AG04450 (cell line): ENCODE measurements at places on chromosomes 12 and 14. TPM values are rescaled to one million over a fixed set of nuclear protein-coding genes. Genes with fewer than 3 reads are reported as not detected.

Gene PRB3
- not detected in 2 replicates for polyA plus RNA-seq

Gene MYF5
- polyA plus RNA-seq = not detected in 2 replicates

Gene TCL1B
- not detected in 2 replicates for polyA plus RNA-seq

Gene C14orf39
- polyA plus RNA-seq = 0.16 and 0.22 TPM in 2 replicates

Gene CRIP1
- polyA plus RNA-seq = 0.74 and 0.86 TPM in 2 replicates

Gene ADAM21
- polyA plus RNA-seq = 0.12 and 0.26 TPM in 2 replicates

Gene P2RX7
- 0.48 and 0.50 TPM in 2 replicates for polyA plus RNA-seq

GRCh38 chr12:6084969-6085450 is 39.5 kb downstream of the VWF start:
- no peak for DNase-seq

DNA sequence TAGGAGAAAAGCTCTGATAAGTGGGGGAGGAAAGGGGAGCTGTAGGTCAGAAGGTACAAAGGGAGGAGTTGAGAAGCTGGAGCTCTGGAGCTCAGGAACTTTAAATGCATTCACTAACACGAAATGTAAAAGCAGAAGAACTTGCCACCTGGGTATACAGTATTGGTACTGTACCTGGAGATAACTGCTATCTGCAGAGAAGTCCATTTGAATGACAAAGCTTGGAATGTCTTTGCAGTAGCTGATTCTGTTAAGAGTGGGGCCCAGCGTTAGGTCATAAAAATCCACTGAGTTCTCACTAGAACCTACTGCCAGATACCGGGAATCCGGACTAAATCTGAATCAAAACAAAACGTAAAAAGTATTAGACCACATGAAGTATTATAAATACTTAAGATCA is 55.6 kb downstream of the ZC3H14 start:
- no peak for DNase-seq

DNA sequence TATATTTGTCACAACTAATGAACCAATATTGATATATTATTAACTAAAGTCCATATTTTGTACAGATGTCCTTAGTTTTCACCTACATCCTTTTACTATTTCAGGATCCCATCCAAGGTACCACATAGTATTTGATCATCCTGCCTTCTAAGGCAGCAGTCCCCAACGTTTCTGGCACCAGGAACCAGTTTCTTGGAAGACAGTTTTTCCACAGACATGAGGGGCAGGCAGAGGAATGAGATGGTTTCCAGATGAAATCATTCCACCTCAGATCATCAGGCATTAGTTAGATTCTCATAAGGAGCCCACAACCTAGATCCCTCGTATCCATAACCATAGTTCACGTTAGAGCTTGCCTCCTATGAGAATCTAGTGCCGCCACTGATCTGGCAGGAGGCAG is 82.8 kb upstream of the BCL2L14 start:
- no peak for DNase-seq

DNA sequence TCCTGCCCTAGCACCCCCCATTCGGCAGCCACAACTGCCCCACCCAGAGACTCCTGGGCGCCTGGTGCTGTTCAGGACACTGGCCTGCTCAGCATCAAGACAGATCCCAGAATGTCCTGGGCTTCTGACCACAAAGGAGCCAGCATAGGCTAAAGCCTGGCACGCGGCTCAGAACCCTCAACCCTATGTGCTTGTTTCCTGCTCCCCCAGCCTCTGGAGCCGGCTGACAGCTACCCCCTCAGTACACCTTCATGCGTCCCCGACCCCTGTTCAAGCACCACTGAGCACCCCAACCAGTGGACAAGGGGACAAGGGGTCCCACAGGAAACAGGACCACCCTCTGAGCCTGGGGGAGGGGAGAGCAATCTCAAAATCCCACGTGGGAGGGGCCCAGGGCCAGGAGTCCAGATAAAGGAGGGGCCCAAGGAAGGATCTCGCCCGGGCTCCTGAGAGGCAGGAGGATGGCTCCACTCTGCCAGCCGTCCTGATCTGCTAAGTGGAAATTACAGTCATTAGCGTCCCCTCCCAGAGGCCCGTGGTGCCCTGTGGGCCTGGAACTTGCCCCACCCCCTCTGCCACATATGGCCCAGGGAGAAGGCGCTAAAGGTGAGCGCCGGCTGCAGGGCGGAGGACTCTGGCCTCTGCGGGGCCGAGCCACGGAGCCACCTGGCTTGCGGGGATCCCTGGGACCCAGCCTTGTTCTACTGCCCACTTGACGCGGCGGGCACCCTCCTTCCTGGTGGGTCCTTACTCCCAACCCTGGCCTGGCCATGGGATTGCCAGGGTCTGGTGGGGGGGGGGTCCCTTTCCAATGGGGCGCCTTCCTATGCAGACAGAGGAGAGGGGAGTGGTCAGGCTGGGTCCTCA is 27.2 kb upstream of the GPR132 start:
- DNase-seq = no peak

GRCh38 chr12:84201976-84202375 is 710.6 kb downstream of the SLC6A15 start:
- DNase-seq = no peak

- DNase-seq = peak; percentile 51
Measured at GRCh38 chr12:57899010-57899662, 42.2 kb upstream of the ATP23 start.

- no peak for DNase-seq
Measured at GRCh38 chr14:33323979-33324378, 385.3 kb downstream of the NPAS3 start.

GRCh38 chr12:92561543-92561899 is 141.3 kb upstream of the PLEKHG7 start:
- peak; percentile 79 for DNase-seq

DNA sequence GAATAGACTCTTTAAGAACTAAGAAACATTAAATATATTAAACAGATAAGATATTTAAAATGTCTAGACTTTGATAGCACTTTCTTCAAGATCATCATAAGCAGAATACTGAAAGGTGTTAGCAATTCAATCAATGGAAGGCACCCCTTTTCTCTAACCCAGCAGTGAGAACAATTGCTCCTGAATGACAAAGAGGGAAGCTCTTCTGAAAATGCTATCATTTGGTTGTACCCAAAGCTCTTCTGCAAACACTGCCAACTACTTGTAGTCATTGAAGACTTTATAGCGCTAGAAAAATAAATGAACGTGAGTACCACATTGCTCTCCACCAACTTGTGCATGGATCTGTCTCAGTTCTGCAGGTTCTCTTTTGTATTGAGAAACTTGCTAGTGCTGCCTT is 62.2 kb upstream of the LMO3 start:
- DNase-seq = no peak

DNA sequence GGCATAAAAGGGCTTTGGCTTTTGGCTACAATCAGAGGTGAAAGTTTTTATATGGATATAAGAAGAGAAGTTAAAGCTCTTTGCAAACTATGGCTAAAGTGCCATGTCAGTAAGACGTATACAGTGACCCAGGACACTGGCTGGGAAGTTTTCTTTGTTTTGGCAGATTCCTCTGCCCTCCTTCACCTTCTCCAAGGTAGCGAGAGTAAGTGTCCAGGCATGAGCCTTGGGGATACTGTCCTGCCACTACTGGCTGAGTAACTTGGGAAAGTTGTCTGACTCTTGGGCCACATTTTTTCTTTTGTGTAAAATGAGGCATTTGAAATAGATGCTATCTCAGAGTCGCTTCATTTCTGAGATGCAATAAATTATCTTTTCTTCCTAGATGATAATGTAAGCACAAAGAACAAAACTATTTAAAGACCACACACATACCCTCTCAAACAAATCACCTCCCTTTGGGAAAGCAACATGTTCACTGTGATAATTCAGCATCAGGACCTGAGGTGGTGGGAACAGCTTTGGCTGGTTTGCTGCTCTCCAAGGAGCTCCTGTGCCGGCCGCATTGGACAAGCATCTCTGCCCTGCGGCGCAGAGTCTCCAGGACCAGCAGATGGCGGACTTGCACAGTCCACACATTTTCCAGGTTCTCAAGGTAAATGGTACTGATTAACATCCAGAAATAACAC is 106.3 kb downstream of the PTCSC3 start:
- peak; percentile 32 for DNase-seq

DNA sequence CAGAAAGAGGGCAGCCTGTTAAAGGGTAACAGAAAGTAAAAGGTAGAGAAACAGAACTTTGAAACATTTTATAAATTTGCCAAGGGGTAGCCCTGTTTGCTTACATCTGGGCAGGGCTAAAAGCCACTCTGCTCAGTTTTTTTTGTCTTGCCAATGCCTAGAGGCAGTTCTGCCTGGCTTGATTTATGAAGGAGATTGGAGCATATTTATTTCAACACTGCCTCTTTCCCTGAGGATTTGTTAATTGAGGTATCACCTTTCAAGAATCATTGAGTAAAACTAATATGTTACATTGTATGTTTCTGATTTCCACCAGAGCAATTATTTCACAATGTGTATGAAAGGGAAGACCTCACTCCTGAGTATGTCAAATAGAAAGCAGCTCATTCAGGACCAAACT is 160.8 kb downstream of the GXYLT1 start:
- DNase-seq = no peak

- no peak for DNase-seq
Measured at GRCh38 chr14:57659052-57659451, 165.4 kb upstream of the CCDC198 start.

DNA sequence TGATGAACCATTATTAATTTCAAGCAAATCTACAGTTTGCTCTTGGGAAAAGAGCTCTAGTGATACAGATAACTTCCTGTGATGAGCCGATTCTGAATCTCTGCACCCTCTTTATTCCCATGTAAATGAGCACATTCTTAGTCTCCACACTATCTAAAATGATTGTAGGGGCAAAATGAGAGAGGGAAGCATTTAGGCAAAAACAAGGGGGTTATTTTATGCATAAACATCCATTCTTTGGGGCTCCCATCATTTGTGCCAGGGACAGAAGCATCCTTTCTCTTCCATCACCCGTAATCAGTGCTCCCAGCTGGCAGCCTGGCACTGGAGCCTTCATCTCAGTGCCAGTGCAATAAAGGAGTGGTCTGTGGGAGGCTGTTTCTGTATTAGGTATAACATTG is 1.7 kb upstream of the GPD1 start:
- no peak for DNase-seq

DNA sequence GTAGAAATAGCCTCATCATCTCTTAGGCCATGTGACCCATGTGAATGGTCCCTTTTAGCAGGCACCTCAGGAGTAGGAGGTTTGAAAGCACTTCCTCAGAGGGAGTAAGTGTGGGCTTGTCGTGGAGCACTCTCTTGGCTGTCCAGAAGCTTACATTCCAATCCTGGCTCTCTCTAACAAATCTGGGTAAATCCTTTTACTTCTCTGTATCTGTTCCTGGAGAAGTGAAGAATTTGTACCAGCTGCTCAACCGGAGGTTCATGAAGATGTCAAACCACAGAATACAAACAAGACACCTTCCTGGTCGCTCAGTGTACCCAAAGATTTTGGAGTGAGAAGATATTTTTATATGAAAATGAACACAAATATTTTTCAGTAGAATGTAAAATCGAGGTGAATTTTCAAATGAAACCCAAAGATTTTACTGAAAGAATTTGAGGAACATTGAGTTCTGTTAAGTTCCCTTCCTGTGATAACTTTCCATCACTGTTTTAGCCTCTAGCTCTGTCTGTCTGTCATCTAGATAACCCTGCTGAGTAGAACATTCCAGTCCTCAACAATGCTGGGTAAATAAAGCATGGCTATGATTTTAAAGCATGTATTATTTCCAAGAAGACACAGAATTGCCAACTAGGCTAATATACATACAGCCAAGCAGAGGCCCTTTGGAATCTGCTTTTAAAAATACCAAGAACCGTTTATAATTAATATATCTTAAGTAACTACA is 263.9 kb upstream of the RGS6 start:
- no peak for DNase-seq

DNA sequence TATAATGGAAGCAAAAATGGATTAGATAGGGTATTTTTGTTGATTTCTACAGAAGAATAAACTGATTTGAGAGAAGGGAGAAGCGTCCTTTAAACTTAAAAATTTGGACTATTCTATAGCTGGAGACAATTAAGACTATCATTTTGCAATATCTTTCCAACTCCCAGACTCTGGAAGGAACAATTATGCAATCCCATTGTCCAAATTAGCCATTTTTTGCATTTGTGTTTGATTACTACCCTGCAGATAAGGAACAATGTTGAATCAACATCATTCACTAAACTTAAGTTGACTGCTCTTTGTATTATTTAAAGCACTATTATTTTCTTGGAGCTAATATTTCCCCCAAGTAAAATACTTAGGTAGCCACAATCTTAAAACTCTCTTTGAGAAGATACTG is 34.8 kb upstream of the SELPLG start:
- no peak for DNase-seq
